ENCODE measurements at places on chromosomes 2 and 18.
A peak's percentile ranks its signal among the peaks of the same experiment; 100 is the strongest.

DNA sequence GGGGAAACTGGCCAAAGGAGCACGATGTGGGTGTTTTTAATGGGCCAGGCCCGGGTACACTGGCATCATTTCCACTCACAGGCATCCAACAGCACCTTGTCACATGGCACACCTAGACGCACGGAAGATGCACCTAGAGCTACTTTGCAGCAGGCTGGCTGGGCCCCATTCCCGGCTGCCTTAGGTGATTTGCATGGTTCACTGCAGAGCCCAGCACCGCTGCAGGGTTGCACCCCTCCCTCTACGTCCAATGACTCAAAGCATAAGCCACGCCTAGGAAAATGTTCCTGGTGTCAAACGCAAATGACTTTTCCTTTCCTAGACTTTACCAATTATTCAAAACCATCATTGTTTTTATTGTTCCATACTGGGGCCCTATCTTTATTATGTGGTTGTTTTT lies 222.9 kb downstream of the EIPR1 start:
- no peak for DNase-seq

DNA sequence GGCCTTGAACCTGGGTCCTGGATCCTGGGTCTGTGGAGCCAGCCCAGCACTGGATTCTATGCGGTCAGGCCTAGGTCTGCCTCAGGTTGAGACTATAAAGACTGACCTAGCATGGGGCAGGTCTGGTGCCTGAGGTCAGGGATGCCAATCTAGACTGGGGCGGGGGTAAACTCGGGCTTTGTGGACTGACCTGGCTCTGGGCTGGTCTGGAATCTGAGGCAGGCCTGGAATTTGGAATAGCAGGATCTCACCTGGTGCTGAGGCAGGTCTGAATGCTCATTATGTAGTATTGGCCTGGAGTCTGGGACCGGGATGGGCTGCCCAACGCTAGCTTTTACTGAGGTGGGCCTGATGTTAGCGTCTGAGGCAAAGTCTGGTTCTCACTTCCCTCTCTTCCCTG lies 256.0 kb downstream of the KIAA1328 start:
- DNase-seq, result no peak

- no peak for DNase-seq
Measured at GRCh38 chr2:64839844-64840243, 149.4 kb upstream of the SLC1A4 start.

GRCh38 chr18:41992066-41992465 lies 37.0 kb downstream of the PIK3C3 start:
- no peak for DNase-seq

GRCh38 chr2:84723831-84724230 lies 157.1 kb downstream of the TRABD2A start:
- no peak for DNase-seq

DNA sequence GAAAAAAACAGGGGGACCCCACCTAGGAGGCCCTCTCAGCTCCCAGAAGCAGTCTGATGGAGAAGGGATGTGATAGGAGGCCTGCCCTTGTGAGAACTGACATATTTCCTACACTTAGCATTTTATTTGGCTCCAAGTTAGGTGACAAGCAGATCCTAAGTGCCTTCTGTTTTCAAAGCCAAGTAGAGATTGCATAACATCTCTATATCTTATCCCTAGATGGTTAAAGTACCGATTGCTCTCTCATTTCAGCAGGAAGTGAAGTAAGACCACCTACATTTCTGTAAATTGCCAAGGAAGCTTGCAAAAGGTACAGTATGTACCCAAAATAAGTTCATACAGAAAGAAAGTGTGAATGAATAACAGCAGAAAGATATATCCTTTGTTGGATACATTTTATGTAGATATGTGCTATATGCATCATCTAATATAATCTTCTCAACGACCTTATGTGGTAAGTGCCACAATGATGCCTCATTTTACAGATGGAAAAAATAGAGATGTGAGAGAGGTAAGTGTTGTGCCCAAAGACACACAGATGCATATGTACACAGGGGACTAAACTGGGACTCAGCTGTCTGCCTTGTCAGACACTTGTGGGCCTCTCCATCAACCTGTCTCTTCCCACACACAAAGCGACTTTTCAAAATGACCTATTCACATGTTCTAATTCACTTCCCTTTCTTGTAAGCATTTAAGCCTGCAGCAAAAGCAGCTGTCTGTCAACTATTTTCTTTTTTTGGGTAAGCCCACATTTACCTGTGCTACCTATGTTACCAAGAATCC lies 38.9 kb downstream of the DHRS9 start:
- no peak for DNase-seq

- peak; percentile 73 for DNase-seq
Measured at GRCh38 chr2:172103471-172104272, 972 bp upstream of the DLX2 start.

- DNase-seq, result peak; percentile 58
Measured at GRCh38 chr2:176140513-176141317, 10.6 kb upstream of the HOXD4 start.

DNA sequence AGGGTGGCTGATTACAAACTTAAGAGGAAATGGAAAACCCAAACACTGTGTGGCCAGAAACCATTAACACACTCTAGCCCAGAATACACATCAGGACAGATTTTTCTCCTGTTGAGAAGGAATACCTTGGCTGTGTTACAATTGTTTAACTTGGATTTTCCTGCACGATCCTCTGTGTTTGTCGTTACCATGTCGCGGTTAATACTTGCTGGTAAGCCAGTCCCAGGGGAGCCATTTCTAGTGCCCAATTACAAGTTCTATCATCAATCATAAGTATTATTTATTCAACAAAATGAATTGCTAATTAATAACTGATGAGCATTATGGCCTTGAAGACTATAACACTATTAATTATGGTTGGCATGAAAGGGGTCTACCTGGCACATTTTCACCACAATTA lies 146.8 kb downstream of the LNPK start:
- no peak for DNase-seq

GRCh38 chr2:149652526-149652925 lies 65.0 kb upstream of the MMADHC start:
- DNase-seq, result no peak

- no peak for DNase-seq
Measured at GRCh38 chr2:88195246-88195645, 25.1 kb downstream of the THNSL2 start.

DNA sequence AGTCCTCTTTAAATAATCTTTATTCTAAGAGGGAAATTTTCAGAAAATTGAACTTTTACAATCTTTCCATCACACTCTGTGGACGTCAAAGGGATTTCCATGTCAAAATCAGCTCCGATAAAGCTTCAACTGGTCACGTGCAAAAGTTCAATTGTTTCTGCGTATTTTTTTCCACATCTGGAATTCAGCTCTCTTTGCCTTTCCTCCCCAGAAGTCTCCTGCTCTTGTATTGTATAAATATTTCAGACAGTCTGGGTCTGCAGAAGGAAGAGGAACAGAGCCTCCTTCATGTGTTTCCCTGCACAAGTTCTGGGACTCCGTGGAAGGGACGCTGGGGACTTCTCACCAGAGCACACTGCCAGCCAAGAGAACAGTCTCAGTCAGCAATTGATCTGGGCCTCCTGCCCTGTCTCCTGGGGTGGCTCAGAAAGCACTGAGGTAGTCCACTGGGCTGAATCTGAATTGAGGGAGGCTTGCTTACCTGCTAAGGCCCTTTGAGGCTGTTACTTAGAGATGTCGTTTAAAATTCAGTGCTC lies 251.5 kb downstream of the TFCP2L1 start:
- DNase-seq, result no peak

DNA sequence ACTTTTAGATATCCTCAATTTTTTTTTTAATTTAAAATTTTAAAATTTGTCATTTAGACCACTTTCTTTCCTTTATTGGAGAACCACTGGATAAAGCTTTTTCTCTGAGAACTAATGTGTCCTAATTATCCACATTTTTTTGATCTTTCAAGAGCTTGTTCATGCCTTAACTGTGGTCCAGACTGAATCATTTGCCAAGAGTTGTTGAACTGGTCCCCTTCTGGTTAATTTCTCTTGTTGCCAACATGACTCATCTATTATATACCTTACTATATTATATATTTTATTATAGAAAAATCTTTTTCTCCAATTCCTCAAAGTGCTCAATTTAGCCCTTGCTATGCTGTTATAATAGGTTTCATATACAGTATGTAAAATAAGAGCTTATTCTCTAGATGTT lies 53.1 kb upstream of the TMEM87B start:
- DNase-seq, result no peak

DNA sequence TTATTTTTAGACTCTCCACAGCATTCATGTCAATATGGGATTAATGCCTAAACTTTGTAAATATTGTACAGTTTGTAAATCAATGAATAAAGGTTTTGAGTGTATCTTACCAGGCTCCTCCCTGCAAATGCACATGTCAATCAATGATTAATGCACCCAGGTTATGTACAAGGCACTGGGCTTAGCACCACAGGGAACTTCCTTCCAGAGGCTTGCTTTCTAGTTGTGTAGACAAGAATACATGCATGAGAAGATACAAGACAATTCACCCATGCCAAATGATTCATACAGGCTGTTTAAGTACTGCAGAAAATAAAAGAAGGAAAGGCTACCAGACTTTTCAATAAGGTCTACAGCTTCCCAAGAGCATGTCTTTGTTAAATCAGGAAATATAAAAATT lies 114.1 kb downstream of the MMADHC start:
- DNase-seq, result no peak

- no peak for DNase-seq
Measured at GRCh38 chr2:128644718-128645256, 326.1 kb upstream of the HS6ST1 start.

DNA sequence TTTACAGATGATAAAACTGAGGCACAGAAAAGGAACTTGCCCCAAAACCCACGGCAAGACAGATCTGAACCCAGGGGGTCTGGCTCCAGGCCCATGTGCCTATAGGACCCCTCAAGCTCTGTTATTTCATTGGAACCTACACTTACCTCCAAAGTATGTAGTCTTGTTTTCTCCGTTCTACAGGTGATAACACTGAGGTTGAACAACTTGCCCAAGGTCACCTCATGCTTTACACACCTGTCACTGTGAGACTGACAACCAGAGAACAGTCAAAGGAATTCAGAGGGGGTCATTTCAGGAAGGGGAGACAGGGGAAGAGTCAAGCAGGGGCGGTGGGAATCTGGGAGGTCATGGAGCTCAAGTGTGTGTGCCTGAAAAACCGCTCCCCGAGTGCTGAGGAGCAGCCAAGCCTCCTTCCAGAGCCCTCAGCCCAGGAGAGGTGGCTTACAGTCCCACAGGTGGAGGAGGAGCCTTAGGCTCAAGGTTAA lies 47.7 kb downstream of the SERTAD2 start:
- no peak for DNase-seq

GRCh38 chr18:72672364-72673184 lies 128.4 kb upstream of the CBLN2 start:
- peak; percentile 3 for DNase-seq

DNA sequence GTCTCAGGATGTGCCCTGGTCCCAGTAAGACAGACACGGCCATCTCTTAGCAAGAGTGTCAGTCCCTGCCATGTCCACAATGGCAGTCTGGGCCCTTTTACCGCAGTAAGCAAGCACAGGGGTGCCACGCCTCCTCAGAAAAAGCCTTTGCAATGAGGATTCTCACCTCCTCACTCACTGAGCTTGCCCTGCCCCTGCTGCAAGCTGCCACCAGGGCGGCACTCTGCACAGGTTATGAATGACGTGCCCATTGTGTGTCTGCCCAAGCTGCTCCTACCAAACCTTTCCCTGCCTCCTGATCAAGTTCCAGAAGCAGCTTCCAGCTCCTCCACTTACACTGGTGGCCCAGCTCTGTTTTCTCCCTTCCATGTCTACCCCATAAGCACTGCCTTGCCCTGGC lies 23.3 kb downstream of the ERCC3 start:
- DNase-seq, result no peak

GRCh38 chr2:232444409-232445148 lies 11.4 kb upstream of the ALPI start:
- DNase-seq, result peak; percentile 36

GRCh38 chr2:76050196-76050595 lies 339.5 kb upstream of the GCFC2 start:
- no peak for DNase-seq

DNA sequence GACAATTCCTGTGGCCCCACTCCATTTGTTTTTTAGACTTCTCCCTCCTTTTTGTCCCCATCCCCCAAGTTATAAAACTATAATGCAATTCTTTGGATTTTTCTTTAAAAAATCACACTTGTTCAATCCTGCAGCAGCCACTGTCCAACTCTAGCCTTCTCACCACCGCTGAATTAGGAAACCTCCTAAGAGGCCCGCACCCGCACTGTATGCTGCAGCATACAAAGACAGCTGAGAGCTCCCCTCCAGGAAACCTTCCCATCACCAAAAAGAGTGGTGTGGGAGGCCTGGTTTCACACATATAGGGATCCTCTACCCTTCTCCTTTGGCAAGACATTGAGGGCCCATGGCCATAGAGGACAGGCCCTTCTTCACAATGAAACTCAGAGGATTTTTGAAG lies 2.9 kb downstream of the PCGF1 start:
- DNase-seq, result no peak

- DNase-seq, result no peak
Measured at GRCh38 chr2:43524177-43524965, 71.5 kb downstream of the THADA start.

GRCh38 chr2:173571021-173571821 lies 216.5 kb downstream of the CDCA7 start:
- no peak for DNase-seq

GRCh38 chr2:1900732-1901131 lies 156.4 kb upstream of the PXDN start:
- no peak for DNase-seq

- DNase-seq, result no peak
Measured at GRCh38 chr2:70501215-70501614, 52.4 kb downstream of the TGFA start.

Data from stromal cell of bone marrow (primary cell).